ENCODE measurements at places on chromosomes 16 and 17.

DNA sequence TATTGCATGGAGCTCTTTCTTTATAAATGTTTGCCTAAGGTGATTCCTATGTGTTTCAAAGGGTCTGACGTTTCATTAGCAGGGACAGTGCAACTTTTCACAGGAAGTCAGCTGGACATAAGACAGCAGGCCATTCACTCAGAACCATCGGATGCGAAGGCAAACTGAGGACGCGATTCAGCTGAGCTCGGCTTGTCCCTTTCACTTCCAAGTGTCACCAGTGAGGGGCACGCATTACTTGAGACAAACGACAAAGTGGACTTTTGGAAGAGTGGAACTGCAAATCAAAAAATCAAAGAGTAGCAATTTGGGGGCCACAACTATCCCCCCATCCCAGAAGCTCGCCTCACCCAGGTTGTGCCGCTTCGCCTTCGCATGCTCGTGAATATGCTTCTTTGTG lies 14.6 kb downstream of the USP22 start:
- DNase-seq: no peak

DNA sequence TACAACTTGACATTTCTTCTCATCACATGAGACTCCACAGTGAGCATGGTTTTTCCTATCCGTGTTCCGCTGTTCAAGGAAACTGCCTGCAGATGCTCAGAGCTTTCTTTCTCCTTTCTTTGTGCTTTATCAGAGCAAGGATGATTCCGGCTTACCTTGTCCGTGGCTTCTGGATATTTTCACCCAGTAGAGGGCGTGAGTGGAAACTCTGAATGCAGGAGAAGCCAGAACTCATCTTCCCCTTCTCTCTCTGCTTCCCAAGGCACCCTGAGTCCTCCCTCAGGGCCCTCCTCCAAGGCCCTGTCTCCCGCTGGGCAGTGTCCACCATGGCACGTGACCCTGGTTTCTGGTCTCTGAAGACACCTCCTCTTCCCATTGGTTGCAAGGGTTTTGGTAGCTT lies 721.1 kb upstream of the RBFOX1 start:
- DNase-seq: no peak

DNA sequence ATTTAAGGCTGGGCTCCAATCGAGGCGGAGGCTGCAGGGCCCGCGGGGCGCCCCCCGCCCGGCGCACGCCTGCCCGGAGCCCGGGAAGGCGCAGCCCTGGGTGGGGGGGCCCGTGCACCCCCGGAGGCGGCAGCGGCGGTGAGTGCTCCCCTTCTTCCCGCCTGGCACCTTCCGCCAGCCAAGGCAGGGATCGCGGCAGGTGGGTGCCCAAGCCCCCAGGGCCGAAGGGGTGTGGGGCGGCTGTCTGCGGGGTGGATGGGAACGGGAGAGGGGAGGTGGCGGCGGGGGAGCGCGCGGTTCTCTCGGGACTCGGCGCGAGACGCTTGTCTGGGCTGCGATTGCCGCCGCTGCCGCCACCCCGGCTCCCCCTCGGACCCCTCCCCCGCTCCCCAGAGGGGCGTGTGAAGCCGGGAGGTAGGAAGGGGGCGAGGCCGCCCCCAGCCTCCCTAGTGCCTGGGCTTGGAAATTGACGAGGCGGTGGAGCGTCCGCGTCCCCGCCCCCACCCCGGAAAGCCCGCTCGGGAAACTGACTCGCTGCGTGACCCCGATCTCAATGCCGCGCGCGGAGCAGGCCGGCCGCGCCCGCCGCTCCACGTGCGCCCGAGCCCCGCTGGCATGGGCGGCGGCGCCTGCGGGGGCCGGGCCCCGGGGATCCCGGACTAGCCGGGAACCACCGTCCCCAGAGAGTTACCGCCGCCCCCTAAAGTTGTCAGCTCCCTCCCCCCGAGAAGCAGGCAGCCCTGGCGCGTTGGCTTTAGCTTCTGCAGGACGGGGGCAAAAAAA lies 231.5 kb downstream of the MRTFB start:
- no peak for DNase-seq

- DNase-seq: no peak
Measured at GRCh38 chr16:49890876-49891275, 35.0 kb upstream of the ZNF423 start.

- no peak for DNase-seq
Measured at GRCh38 chr17:75899353-75899752, 2.6 kb upstream of the TRIM65 start.

GRCh38 chr17:27469256-27469655 lies 13.0 kb downstream of the KSR1 start:
- DNase-seq: no peak

- DNase-seq: no peak
Measured at GRCh38 chr17:20189302-20189701, 180.1 kb downstream of the SPECC1 start.

GRCh38 chr17:28718333-28719020 lies 809 bp upstream of the RAB34 start:
- DNase-seq: no peak
